ENCODE measurements at places on chromosomes 12 and 14.
A peak's percentile ranks its signal among the peaks of the same experiment; 100 is the strongest.

DNA sequence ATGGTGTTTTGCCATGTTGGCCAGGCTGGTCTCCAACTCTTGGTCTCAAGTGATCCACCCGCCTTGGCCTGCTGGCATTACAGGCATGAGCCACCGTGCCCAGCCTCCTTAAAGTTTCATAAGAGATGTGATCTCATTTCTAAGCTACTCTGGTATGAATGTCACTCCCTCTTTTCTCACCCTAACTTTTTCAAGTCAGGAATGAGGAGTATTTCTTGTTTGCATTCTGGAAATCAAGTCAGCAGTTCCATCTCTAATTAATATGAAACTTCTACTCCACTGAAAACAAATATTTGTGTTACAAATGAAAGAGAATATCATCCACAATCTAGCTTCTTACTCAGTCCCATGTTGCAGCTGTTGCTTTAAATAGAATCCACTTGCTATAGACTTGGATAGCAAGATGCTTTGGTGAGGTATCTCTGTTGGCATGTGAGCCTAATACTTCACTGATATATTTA, 61.3 kb downstream of the ARF6 start:
- DNase-seq: no peak

- DNase-seq: no peak
These were observed 66.6 kb downstream of the MON2 start for GRCh38 chr12:62533087-62533754.

DNA sequence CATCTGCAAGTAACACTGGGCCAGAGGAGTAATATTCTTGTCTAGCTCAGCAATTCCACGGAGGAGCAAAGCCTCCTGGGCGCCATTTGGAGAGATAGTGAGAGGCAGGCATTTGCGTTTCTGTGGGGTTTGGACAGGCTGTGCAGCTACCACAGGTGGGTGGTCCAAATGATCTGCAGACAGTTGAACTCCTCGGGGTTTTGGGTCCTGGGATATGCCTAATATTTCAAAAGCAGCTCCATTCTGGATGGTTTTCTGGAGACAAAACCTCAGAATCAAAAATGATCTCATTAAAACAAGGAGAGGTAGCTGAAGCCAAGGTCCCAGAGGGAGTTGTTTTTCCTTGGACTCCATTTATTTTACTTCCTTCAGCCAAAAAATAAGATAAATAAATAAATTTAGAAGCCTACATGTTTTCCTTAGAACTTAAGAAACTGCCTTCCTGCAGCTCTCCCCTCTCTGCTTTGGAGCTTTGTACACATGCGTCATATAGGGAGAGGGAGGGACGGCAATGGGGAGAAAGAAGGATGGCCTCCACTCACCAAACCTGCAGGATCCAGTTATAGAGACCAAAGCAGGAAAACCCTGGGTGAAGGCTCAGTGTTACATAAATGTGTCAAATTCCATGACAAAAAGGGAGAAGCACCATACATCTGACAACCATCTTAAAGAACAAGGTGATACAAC, 227.3 kb upstream of the DAAM1 start:
- no peak for DNase-seq

GRCh38 chr14:100546051-100546443, 41.2 kb downstream of the BEGAIN start:
- no peak for DNase-seq

DNA sequence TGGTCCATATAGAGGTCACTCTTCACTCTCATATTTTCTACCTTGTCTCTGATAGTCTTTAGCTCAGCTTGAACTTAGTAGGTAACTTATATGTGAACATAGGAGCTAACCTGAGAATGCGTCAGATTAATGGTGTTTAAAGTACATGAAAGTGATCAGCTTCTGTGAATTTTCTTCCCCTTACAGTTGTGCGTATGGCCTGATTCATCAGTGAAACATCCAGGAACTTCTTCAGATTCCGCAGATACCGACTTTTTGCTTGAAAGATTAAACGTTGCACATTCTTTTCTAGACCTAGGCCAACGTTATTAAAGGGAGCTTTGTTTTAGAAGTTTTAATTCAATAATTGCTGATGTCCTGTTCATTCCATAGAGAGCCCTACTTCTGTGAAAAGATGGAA, 1945.1 kb upstream of the SEL1L start:
- DNase-seq: no peak

DNA sequence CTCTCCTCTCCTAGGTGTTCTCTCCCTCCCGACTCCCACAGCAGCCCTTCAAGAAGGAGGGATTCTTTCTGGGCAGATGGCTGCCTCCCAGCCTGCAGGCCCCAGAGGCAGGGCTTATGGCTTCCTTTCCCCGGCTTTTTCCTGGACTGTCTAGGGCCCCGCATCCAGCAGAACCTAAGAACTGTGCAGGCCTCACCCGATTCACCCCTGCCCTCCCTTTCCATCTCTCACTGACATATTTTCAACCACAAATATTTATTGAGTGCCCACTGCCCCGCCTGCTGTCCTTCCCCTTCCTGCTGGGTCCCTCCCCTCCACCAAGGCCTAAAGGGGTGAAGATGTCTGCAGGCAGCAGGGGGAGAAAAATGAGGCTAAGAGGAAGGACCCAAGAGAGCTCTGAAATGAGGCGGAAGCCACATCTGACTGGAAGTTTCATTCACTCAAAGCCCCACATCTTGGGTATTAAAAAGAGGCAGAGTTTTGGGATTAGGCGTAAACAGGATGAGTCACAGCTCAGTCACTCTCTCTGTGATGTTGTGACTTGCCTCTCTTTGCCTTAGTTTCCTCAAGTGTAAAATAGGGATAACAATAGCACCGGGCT, 2.9 kb downstream of the SCNN1A start:
- DNase-seq: no peak

DNA sequence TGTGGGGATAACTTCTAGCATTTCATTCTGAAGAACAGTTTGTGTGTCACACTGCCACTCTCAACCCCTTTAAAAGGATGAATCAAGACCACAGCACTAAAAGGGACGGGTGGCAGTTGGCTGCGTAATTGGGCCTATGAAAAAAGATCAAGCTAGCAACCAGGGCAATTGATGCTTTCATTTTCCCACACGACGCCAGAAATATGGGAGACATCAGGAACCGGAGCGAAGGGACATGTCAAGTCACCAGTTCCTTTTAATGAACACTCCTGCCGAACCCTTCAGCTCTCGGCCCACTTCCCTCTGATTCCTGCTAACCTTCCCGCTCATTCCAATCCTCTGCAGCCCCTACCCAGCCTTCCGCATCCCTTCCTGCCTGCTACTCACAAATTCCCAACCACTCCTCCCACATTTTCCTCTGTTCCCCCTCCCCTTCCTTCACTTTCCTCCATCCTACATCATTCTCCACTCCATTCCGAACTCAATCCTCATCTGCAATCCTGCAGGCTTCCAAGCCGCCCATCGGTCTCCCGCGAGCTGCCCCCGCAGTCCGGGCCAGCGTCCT, 753 bp downstream of the CSRNP2 start:
- DNase-seq: no peak

- DNase-seq: peak; percentile 18
These were observed 381 bp downstream of the YY1 start for GRCh38 chr14:100239211-100239839.

Measured in T-helper 17 cell (primary cell).